ENCODE measurements at places on chromosomes 5 and 9.

DNA sequence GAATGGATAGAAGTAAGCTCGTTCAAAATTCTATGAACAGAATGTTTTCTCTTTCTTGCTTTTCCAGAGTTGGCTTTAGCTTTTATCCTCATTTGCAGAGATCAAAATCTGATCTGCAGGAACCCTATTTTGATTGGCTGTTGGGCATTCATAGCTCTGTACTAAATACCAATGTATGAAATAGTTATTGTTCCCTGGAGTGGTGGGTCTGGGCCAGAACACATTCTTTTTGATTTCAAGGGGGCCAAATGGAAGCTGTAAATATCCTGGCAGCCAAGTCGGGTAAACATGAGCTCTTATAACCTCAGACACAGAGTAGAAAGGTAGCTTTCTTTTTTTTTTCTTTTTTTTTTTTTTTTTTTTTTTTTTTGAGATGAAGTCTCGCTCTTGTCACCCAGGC is 241.5 kb downstream of the PDZD2 start:
- no peak for DNase-seq

DNA sequence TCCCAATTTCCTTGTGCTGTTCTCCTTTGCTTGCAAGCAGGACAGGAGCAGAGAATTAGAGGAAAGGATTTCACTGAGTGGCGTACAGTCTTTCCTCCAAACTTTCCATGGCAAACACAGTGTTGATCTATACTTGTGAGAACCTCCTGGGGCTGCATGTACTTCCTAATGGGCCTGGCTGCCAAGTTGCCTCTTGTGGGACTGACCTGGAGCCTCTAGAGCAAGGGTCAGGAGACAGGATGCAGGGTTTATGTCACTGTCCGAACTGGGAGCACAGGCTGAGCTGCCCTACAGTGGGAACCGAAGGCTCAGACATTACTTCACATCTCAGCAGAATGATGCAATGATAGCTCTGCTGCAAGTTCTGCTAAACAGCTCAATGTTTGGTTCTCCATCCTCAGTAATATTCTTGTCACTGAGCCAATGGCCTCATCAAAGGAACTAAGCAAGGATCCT is 102.3 kb downstream of the ENC1 start:
- no peak for DNase-seq

- DNase-seq, result no peak
Observed at GRCh38 chr5:171644536-171644935, 141.1 kb upstream of the SMIM23 start.

DNA sequence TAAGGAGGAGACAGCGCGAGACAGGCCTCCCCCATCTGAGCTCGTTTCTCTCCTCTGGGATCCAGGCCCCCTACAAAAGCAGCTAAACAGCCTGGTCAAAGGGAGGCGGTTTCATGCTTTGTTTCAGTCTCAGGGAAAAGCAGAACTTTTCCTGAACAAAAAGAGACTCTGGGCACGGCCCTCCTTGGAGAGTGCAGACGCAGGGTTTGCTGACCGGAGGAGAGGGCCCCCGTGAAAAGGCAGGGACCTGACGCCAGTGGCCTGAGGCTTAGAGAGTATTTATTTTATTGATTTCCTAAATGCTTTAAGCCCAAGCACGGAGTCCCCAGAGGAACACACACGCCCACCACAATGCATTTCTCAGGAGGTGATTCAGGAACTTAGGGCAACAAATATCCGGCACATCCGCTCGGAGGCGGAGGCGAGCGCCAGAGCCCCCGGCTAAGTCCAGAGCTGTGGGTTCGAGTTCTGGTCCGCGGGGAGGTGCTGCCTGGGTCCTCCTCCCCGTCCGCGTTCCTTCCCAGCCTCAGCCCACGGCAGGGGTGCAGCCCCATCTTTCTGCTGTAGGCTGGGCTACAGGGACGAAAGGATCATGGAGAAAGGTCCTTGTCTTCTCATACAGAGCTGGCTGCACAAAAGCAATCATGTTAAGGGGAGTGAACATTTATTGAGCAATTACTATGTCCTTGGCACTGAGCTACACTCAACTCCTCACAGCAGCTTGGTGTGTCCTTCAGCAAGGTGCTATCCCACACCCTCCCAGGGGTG is 40.0 kb downstream of the PTGES start:
- DNase-seq, result peak; percentile 60

- no peak for DNase-seq
Observed at GRCh38 chr5:81657386-81657785, 93.5 kb downstream of the SSBP2 start.

- no peak for DNase-seq
Observed at GRCh38 chr5:92704590-92704989, 876.4 kb downstream of the NR2F1-AS1 start.

DNA sequence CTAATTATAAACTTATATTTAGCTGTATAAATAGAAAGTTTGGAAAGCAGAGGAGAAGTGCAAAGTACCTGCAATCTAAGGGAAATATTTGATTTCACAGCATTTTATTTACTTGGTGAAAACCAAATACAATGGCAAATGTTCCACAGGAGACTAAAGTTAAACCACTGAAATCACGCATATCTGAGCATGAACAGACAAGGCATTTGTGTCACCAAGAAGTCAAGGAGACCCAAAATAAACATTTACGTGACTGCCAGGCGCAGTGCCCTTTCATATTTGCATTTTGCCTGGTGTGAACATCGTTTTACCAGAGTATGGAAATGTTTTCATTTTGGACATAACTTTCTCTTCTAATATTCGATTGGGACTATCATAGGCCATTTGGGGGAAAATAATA is 20.6 kb downstream of the UGCG start:
- no peak for DNase-seq

DNA sequence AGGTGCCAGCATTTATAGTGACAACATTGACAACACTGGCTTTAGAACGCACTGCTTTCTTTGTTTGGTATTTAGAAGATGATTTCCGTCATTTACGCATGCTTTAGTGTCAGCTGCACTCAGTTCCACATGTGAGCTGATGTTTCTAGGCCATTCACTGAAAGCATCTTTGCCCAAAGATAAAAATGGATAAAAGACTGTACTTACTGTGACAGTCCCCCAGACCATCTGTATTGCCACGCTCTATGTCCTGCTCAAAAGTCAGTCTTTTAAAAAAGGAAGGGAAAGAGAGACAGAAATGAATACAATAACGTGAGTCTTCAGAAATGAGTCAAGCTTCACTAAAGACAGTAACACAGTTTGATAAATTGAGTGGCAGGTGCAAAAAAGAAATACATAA is 99.3 kb downstream of the SEMA6A start:
- no peak for DNase-seq

Data from nucleus accumbens (tissue), 56 donors.